ENCODE measurements at places on chromosomes 2 and 18.

DNA sequence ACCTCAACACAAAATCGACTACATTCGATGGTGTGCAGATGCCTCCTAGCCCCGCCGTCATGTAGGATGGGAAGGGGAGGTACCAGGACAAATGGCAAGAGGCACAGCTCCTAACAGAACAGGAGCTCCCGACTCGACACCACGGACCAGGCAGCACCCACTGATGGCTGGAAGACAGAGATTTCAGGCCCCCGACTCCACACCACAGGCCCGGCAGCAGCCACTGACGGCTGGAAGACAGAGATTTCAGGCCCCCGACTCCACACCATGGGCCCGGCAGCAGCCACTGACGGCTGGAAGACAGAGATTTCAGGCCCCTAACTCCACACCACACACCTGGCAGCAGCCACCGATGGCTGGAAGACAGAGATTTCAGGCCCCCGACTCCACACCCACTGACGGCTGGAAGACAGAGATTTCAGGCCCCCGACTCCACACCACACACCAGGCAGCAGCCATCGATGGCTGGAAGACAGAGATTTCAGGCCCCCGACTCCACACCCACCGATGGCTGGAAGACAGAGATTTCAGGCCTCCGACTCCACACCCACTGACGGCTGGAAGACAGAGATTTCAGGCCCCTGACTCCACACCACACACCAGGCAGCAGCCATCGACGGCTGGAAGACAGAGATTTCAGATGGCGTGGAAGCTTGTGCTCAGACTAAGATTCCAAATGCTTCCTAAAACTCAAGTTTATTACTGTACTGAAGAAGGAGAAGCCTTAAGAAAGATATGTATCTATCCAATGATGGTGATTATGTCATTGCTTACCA lies 135.5 kb downstream of the EIPR1 start:
- H3K27ac ChIP-seq: no peak overlapping the region
- no peak for DNase-seq
- no peaks in the 10 kb centered on the region for H3K4me1 ChIP-seq
- no peaks in the 10 kb centered on the region for H3K36me3 ChIP-seq

- H3K27ac ChIP-seq: no peak overlapping the region
- peaks cover 55% of the 10 kb centered on the region for H3K36me3 ChIP-seq
- no peak overlapping the region for H3K4me3 ChIP-seq
Observed at GRCh38 chr2:26238311-26238958, 6.0 kb downstream of the HADHA start.

DNA sequence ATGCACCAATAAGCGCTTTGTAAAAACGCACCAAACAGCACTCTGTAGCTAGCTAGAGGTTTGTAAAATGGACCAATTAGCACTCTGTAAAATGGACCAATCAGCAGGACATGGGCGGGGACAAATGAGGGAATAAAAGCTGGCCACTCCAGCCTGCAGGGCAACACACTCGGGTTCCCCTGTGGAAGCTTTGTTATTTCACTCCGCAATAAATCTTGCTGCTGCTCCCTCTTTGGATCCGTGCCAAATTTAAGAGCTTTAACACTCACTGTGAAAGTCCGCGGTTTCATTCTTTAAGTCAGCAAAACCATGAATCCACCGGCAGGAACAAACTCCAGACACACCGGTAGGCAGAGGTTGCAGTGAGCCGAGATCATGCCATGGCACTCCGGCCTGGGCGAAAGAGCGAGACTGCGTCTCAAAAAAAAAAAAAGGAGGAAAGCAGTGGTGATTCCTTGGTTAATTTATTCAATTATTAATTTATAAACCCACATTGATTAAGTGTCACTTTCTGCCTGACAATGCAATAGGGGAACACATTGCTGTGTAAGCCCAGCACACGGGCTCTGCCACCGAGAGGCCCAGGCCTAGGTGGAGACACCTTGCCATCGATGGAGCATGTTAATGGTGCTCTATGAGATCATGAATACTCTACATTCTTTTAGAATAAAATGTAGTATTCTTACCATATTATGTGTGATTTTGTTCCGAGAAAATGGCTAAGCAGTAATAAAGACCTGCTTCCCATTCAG lies 687.6 kb upstream of the HS6ST1 start:
- H3K36me3 ChIP-seq: no peaks in the 10 kb centered on the region
- no peak overlapping the region for H3K4me3 ChIP-seq
- H3K27me3 ChIP-seq: no peaks in the 10 kb centered on the region
- no peaks in the 10 kb centered on the region for H3K4me1 ChIP-seq
- no peak overlapping the region for H3K27ac ChIP-seq
- DNase-seq: no peak

GRCh38 chr2:241903121-241904010 lies 33.8 kb downstream of the RTP5 start:
- H3K27ac ChIP-seq: no peak overlapping the region
- H3K4me3 ChIP-seq: no peak overlapping the region
- H3K27me3 ChIP-seq: peaks cover 23% of the 10 kb centered on the region
- no peak for DNase-seq
- H3K4me1 ChIP-seq: no peaks in the 10 kb centered on the region

DNA sequence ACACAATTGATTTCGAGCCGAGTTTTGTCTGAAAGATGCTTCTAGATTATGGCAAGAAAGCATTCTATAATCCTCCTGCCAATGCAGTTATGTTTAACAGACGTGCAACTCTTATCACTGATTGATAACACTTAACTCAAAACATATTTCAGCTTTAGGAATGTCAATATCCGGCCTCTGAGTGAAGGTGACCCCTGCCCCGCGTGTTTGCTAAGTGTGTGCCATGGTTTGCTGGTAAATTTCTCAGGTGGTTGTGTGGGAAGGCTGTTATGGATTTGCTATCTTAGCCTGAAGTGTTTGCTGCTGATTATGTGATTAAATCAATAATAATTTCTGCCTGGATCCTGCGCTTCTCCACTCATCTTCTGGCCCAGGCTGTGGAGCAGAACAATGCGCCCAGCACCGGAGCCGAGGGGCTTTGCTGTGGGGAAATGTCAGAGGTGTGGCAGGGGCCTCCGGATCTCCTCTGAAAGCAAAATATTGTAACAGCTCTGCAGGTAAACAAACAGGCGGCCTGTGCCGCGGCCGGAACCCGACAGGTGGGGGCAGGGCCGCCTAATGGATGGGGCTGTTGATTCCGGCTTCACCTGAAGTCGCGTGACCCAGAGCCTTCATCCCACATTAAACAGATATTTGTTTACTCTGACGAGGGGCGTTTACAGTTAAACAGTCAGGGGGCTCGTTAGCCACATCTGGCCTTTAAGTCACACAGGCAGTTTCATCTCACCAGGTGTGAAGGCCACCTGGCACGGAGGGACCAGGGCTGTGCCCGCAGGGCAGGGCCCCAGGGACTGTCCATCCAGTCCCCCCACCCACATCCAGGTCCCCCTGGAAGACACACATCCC lies 210.7 kb upstream of the SALL3 start:
- no peaks in the 10 kb centered on the region for H3K36me3 ChIP-seq
- DNase-seq: no peak
- no peak overlapping the region for H3K4me3 ChIP-seq
- H3K27ac ChIP-seq: no peak overlapping the region
- H3K27me3 ChIP-seq: peaks cover 38% of the 10 kb centered on the region

DNA sequence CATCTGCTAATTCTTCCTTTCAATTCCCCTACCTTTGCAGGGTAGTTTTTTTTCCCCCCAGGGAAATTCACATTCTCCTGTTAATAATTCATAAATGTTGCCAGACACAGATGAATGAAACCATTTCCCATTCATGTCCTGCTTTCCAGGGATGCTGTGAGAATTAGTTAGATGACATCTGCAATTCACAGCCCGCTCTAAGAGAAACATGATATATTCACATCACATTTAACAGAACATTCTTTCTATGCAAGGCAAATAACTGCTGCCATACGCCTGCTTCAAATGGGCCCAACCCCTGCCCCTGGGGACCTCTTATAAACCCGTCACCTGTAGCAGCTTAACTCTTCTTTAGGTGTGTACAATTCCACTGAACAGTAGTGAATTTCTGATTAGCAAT lies 110.6 kb upstream of the CTAGE1 start:
- no peak overlapping the region for H3K27ac ChIP-seq
- H3K4me1 ChIP-seq: no peaks in the 10 kb centered on the region
- H3K27me3 ChIP-seq: no peaks in the 10 kb centered on the region
- no peak overlapping the region for H3K4me3 ChIP-seq
- DNase-seq: no peak

- no peaks in the 10 kb centered on the region for H3K36me3 ChIP-seq
- no peaks in the 10 kb centered on the region for H3K4me1 ChIP-seq
- no peak overlapping the region for H3K27ac ChIP-seq
- DNase-seq: no peak
- no peak overlapping the region for H3K4me3 ChIP-seq
Observed at GRCh38 chr2:149972066-149972465, 384.5 kb upstream of the MMADHC start.

DNA sequence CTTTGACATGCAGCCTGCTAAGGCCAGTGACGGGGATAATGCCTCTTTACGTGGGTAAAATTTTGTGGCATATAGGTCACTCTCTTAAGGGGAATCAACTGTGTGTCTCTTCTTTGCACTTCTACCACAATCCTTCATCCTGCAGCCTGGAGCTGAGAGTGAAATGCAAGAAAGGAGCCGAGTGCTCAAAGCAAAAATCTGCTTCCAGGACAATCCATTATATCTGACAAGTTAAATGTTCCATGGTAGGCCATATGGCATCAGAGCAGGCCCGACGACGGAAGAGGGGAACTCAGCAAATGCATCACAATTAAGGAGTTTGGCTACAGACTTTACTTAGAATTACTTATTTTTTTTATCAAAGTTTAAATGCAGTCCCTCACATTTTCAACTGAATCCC lies 171.2 kb downstream of the TCF4 start:
- H3K27me3 ChIP-seq: no peaks in the 10 kb centered on the region
- no peak for DNase-seq
- no peaks in the 10 kb centered on the region for H3K36me3 ChIP-seq
- peaks cover 6% of the 10 kb centered on the region for H3K4me1 ChIP-seq
- H3K27ac ChIP-seq: peak overlapping the region; percentile 49

- no peak for DNase-seq
- no peak overlapping the region for H3K4me3 ChIP-seq
- H3K27ac ChIP-seq: no peak overlapping the region
- H3K27me3 ChIP-seq: no peaks in the 10 kb centered on the region
- H3K4me1 ChIP-seq: peaks cover 5% of the 10 kb centered on the region
Observed at GRCh38 chr18:38972571-38972970, 1407.0 kb upstream of the CELF4 start.

- peaks cover 23% of the 10 kb centered on the region for H3K4me1 ChIP-seq
- H3K27ac ChIP-seq: no peak overlapping the region
- H3K36me3 ChIP-seq: no peaks in the 10 kb centered on the region
Observed at GRCh38 chr2:207501802-207502576, 27.8 kb upstream of the CREB1 start.

- peaks cover 26% of the 10 kb centered on the region for H3K4me1 ChIP-seq
- no peaks in the 10 kb centered on the region for H3K36me3 ChIP-seq
- peaks cover 2% of the 10 kb centered on the region for H3K27me3 ChIP-seq
- no peak overlapping the region for H3K4me3 ChIP-seq
Observed at GRCh38 chr2:29063056-29063455, 11.3 kb downstream of the PCARE start.

DNA sequence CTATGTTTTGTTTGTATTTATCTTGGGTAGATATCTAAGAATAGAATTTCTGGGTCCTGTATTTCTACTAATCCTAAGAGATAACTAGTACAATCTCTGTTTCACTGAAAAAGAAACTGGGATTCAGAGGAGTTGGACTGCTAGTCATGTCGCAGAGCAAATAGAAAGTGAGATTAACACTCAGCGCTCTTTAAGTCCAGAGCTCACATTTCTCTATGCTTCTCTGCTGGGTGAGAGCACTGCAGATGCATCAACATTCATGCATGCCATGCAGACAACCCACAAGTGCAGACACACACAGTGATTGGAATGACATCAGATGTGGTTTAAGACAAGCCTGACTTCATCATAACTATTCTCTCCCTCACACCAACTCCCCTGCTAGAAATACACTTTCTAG lies 563.8 kb downstream of the TDRD15 start:
- H3K4me3 ChIP-seq: no peak overlapping the region
- DNase-seq: no peak
- no peaks in the 10 kb centered on the region for H3K4me1 ChIP-seq
- no peaks in the 10 kb centered on the region for H3K27me3 ChIP-seq
- no peak overlapping the region for H3K27ac ChIP-seq

DNA sequence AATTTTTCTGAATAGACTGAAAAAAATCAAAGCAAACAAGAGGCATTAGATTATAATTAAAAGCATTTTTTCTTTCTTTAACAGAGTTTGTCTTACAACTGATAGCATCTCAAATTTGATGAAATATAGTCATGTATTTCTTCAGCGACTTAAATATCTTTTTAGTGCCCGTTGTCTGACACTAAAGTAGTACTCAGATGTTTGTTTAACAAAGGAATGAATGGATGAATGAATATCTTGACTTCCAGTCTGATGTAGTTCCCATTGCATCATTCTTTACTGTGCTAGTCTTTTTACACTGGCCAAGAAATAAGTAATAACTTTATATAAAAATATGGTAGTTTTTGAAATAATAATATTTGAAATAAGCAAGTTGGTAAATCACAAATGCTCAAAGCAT lies 111.1 kb downstream of the TTC27 start:
- peaks cover 2% of the 10 kb centered on the region for H3K36me3 ChIP-seq
- H3K4me3 ChIP-seq: no peak overlapping the region
- H3K4me1 ChIP-seq: no peaks in the 10 kb centered on the region
- no peak for DNase-seq
- H3K27me3 ChIP-seq: no peaks in the 10 kb centered on the region

DNA sequence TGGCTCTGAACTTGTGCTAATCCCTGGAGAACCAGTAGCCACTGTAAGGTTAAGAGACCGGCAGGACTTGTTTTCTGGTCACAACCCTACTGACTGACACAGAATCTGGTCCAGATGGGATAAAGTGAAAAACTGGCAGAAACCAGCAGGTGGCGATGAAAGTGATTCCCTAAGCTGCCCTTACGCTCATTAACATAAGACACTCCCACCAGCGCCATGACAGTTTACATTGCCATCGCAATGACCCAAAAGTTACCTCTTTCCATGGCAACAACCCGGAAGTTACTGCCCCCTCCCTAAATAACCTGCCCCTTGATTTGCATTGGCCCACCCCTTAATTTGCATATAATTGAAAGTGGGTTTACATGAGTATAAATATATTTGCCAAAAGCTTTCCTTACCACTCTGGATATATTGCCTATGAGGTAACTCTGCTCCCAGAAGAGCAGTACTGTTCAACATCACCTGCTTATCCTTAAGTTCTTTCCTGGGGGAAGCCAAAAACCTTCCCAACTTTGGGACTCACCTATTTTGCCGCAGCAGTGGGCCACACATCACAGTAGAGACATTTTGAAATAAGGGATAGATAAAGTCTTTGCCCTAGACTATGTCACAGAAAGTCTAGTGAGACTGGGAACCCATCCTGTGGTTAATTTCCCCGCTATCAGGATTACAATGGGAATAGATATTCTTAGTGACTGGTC lies 35.8 kb upstream of the AFF3 start:
- peaks cover 3% of the 10 kb centered on the region for H3K27me3 ChIP-seq
- H3K4me1 ChIP-seq: peaks cover 9% of the 10 kb centered on the region
- H3K36me3 ChIP-seq: no peaks in the 10 kb centered on the region
- DNase-seq: peak; percentile 11
- H3K27ac ChIP-seq: no peak overlapping the region
- H3K4me3 ChIP-seq: no peak overlapping the region
